ENCODE measurements at places on chromosomes 6 and 20.

DNA sequence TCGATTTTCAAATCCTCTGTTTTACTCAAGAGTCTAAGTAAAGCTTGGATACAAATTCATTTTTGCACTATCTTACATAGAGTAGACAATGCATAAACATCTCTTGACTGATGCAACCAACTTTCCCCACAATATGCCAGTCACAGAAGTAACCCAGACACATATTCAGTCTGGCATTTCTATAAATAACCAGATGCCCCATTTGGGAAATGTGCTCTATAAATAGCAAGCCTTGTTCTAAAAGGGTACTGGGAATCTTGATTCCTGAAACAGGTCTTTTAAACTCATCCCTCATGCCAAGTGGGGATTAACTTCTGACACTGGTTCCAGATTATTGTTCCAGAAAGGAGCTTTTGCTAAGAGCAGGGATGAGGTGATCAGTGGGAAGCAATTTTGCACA, 411.7 kb downstream of the EPM2A start:
- no peak for DNase-seq

- DNase-seq, result no peak
These were observed 120.1 kb upstream of the HDDC2 start for GRCh38 chr6:125421836-125422235.

GRCh38 chr20:23419995-23420901, 1.0 kb downstream of the NAPB start:
- DNase-seq, result no peak

DNA sequence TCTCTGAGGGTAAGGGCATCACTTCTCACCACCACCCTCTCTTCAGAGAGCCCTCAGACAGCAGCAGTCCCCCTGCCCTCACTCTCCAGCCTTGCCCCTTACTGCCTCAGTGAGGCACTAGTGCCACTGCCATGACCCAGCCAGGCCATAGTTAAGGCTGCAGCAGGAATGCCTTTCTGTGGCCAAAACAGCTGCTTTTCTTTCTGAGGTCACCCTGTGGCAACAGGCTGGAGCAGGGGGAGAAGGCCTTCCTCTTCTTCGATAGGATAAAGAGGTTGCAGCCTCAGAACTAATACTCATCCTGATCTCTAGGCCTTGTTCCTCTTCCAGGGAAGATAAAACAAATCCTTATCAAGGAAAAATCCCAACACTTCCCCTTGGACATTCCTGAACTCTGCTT, 56.8 kb upstream of the ECI2 start:
- no peak for DNase-seq

DNA sequence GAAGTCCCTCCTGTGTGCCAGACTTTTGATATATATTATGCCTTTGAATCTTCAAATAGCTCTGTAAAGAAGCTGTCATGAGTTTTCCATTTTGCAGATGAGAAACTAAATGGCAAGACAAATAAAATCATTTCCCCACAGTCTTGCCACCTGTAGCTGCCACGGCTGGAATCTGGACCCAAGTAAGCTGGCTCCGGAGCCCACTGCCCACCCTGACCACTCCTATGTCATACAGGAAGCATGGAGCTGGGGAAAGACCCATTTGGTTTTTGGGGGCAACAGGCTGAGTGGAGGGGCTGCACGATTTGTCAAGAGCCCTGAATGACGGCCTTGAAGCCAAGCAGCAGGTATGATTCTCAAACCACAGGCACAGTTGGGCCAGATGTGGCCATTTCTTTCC, 10.0 kb upstream of the SIRPA start:
- no peak for DNase-seq

GRCh38 chr6:119145111-119145510, 66.6 kb upstream of the FAM184A start:
- no peak for DNase-seq

GRCh38 chr6:112173221-112173804, 81.1 kb downstream of the LAMA4 start:
- no peak for DNase-seq

Data from cortex of kidney (tissue), 1 donor.